ENCODE measurements at places on chromosomes 3 and 15.

DNA sequence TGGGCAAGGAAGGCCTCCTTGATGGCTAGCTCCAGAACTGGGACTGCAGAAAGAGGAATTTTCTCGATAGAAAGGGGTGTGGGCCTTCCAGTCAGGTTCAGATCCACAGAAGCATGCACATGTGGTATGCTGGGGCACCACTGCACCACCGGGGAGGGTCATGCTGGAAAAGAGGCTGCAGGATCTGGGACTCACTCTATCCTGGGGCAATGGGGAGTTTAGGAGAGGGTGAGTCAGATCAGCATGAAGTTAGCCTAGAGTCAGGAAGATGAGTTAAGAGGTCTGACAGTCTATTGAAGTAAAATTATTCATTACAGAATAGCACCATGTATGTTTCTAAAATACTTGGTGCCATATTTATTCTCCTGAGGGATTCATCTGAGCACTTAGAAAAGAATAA lies 130.2 kb upstream of the TOPAZ1 start:
- DNase-seq, result peak; percentile 40

- no peak for DNase-seq
Observed at GRCh38 chr3:101625879-101626278, 51.1 kb downstream of the ZBTB11 start.

- peak; percentile 95 for DNase-seq
Observed at GRCh38 chr3:138781012-138781470, 53.7 kb downstream of the PIK3CB start.

DNA sequence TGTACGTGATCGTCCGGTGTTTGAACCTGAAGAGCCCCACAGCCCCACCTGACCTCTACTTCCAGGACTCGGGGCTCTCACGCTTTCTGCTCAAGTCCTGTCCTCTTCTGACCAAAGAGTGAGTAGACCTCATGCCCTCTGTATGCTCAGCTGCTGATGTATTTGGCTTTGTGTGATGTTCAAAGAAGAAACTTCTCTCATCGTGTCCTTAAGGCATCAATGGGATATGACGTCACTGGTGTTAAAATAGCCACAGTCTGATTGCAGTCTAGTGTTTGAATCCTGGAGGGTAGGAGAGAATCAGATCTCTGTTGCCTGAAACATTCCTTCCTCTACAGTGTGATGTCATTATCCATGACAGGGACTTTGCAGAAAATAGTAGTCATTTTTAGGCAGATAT lies 28.1 kb downstream of the ABHD2 start:
- DNase-seq, result no peak

- DNase-seq, result no peak
Observed at GRCh38 chr15:51054535-51054934, 40.2 kb downstream of the TNFAIP8L3 start.

DNA sequence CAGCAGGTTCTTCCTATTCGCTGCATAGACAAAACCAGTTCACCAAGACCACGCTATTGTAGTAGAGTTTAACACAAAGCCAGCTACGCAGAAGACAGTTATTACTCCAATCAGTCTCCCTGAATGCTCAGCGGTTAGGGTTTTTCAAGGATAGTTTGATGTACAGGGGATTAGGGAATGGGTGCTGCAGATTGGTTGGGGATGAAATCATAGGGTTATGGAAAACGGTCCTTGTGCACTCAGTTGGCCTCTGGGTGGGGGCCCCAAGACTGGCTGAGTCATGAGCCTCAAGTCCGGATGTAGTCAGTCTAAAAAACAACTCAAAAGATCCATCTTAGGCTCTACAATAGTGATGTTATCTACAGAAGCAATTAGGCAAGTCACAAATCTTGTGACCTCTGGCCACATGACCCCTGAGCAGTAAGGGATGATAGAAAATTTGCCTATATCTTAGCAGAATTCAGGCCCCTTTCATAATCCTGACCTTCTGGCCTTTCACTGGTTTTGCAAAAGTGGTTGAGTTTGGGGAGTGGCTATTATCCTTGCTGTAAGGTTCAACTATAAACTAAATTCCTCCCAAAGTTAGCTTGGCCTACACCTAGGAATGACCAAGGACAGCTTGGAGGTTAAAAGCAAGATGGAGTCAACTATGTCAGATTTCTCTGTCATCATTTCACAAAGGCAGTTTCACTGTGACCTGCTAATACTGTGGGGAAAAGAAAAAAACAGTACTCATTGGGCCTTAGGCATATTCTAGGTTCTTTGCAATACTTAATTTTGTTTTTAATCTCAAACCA lies 57.7 kb downstream of the LIPC start:
- DNase-seq, result no peak

Data from M059J (cell line).